GM10248 (cell line): ENCODE measurements at places on chromosomes 11 and 22.

GRCh38 chr11:76823481-76824028 lies 37.2 kb upstream of the ACER3 start:
- no peak for DNase-seq

DNA sequence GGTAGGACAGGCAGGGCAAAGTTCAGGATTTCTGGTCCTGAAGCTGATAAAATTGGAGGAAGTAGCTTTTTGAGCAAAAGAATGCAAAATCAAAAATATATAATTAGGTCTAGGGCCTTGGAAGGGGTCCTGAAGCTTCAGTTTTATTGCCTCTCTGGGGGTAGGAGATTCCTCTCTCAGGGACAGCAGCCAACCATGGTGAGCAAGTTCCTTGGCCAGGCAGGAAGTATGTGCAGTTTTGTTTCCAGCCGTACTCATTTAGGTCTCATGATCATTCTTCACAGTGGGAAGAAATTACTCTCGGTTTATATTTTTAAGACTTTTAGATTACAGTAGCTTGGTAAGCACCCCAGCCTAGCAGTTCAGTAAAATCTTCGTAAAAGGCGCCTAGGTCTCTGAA lies 2.9 kb upstream of the RAB38 start:
- no peak for DNase-seq

DNA sequence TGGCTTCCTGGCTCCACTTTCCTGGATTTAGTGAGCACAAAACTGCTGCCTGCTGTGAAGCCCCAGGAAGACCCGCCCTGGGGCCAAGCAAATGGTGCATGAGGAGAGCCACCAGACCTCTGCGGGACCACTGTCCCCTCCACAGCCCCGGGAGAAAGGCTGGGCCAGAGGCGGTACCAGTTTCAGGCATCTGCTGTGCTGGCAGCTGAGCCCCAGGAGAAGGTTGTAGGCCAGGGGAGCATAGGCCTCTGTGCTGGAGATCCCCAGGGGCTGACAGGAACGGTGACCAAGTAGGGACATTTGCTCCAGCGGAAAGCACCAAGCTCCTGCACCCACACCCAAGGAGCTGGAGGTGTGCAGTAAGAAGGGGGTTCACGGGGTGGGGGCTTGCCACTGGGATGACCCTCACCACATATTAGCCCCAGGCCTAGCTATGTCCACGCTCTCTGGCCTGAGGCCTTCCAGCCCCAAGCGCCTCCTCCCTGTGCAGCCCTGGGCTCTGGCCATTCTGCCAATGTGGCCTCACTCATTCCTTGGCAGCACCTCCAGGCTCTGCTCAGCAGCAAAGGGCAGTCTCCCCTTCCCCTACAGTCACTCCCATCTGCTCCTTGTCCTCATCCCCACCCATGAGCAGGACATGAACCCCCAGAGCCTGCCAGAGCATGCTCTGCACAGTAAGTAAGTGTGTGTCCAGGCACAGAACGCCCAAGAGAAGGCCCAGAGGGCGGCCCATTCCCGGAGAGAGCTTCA lies 24.0 kb upstream of the COMT start:
- DNase-seq = no peak

GRCh38 chr11:111155021-111155420 lies 90.5 kb upstream of the POU2AF2 start:
- DNase-seq = no peak

DNA sequence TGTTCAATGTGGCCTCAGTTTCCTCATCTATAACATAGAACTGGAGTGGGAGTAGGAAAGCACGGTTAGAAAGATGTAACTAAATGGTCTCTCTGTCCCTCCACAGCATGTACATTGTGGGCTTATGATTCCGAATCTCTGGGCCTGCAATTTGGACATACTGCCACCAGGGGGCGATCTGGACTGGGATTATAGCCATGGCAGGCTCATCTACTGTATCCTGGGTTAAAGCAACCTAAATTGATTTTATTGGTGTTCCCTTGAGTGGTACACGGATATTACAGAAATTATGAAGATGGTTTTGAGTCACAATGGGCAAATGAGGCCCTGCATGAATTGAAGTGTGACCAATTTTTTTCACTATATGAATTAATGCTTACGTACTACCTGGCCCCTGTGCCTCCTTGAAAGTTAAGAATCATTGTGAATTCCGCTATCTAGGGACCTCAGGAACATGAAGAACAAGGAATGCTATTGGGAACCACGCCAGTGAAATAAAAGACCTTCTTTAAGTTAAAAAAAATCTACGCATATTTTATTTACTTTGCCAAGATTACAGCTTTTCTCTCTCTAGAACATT lies 32.9 kb downstream of the TST start:
- DNase-seq = no peak

DNA sequence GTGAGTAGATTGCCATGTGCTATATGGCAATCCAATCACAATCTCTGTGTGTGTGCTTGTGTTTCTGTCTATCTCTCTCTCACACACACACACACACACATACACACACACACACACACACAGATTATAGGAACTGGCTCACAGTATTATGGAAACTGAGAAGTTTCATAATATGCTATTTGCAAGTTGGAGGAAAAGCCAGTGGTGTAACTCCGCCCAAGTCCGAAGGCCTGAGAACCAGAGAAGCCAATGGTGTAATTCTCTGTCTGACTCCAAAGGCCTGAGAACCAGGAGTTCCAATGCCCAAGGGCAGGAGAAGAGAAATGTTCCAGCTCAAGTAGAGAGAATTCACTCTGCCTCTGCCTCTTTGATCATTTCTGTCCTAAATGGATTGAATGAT lies 37.2 kb downstream of the GLYATL2 start:
- DNase-seq = no peak

DNA sequence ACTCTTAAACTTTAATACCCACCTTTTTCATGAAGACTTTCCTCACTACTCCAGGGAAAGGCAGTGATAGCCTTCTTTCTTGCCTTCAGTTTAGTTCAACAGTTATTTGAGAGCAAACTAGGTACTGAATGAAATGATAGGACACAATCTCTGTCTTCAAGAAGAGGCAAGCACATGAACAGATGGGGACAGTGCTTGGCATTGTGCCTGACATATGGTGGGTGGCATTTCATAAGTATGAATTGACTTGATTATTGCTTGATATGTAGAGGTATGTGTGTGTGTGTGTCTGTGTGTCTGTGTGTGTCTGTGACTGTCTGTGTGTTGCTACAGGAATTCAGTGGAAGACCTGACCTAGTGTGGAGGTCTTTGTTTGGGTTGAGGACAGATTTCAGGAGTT lies 504.1 kb downstream of the NELL1 start:
- DNase-seq = no peak

GRCh38 chr11:93936460-93936859 lies 84.7 kb upstream of the HEPHL1 start:
- DNase-seq = no peak

DNA sequence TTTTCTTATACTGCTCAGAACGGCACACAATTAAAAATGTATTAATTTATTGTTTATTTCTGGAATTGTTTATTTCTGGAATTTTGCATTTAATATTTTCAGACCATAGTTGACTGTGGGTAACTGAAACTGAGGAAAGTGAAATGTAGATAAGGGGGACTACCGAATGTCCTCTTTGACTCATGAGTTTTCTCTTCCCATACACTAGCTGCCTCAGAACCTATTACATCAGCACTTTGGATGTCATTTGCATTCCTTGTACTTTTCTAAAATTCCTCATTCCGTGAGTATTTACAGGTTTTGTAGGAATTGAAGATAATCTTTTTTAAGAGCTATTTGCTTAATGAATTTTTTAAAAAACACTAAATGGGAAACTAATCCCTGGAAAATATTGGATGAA lies 29.8 kb downstream of the ZC3H12C start:
- DNase-seq = no peak

DNA sequence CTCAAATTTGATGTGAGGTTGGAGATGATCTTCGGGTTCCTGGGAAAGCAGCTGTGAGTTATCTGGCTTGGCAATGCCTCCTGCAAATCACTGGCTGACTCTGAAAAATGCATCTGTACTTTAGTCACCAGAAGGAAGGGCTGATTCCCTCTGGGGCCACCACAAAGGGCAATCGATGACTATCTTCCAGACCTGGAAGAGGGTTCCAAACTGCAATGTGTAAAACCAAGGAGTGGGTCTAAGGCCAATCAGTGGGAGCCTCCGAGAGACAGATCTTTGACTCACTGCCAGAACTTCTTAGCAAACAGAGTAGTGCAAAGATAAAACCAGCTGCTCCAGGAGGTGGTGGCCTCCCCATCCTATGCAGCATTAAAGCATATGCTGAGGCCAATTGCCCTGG lies 29.1 kb upstream of the PAK1 start:
- DNase-seq = no peak

DNA sequence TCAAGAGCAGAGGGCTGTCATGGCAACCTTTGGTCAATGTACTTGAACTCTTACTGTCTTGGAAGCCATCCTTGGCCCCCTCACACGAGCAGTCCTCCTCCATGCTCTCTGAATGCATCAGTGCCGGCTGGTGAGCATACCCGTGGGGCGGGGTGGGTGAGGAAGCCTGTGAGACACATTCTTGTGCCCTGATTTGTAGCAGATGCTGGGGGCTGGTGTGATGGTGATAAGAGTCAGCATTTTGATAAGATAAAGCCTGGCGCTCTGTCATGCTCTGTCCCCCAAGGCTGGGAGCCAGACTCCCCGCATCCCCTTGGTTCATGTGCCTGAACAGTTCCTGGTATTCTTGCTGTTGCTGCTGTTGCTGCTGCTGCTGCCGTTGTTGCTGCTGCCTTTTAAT lies 20.5 kb upstream of the APOA1 start:
- DNase-seq = no peak

GRCh38 chr22:35046744-35047462 lies 19.1 kb upstream of the ISX start:
- DNase-seq = no peak

GRCh38 chr22:23649071-23649501 lies 17.0 kb upstream of the DRICH1 start:
- DNase-seq = no peak

DNA sequence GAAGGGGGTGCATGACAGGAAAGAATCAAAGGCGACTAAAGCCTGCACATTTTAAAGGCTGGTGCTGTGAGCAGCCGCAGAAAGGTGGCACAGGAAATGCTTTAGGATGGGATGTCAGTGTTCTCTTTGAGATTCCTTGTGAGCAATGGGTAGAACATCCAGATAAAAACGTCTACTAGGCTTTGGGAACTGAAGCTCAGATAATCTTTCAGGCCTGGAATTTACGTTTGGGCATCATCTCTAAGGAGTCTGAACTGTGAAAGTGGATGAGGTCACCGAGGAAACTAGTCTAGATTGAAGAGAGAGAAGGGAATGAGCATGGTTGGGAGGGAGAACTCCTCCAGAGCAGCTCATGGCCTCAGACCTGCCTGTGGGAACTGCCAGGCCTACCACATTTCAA lies 65.7 kb downstream of the FLI1 start:
- DNase-seq = no peak

GRCh38 chr11:111443032-111443431 lies 64.0 kb upstream of the POU2AF1 start:
- DNase-seq = no peak

DNA sequence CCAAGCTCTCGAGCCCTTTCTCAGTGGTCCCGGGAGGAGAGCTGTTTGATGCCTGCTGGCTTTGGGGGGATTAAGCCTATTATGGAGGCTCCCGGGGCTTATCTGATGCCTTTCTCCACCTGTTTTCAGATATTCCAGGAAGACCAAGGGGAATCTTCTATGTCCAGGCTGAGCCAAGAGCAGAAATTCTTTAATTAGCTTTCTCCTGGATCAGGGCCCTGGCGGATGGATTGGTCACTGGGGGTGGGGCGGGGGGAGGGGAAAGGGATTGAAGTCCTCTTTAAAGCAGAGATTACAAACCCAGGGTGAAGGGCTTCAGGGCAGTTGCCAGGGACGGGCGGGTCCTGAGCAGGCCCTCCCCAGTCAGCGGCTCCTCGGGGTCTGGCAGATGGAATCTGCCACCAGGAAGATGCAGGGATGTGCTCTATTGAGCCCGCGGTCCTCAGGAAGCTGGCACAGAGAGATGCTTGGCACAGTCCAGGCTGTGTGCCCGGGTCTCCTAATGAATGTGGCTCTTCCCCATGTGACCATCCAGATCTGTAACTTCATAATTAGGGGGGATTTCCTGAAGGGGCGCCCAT lies 33.6 kb downstream of the MACROD1 start:
- no peak for DNase-seq

DNA sequence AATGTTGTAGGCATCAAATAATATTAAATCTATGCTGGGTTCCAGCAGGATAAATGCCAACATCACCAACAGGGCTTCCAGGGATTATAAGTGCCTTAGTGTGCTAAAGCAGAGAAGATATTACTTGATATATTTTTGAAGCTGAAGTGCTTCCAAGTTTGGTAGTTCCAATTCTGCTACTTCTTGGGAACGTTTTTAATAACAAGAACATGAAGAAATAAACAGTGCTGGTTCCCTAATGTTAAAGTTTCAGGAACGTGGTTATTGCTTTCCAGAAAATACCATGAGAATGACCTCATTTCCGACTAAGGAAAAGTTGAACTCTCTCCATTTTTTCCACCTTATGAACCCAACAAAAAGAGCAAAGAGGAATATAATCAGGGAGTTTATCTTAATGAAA lies 4.6 kb upstream of the RNF185 start:
- DNase-seq = no peak

DNA sequence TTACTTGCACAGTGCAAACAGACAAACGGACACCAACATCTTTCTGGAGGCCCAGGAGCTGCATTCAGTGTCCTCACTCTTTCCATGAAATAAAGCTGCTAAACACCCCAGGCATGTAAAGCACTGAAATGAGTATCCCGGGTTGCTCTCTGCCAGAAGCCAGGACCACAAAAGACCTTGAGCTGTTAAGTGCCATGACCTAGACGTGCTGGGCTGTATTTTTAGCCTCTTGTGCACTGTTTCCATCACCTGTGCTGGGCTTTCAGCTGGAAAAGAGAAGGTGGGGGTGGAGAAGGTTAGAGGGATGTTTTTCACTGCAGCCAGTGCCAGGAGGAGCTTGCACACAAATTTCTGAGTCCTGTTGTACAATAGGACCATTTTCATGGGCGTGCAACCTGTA lies 3.4 kb upstream of the KREMEN1 start:
- no peak for DNase-seq

GRCh38 chr11:99063331-99063730 lies 42.6 kb downstream of the CNTN5 start:
- DNase-seq = no peak

GRCh38 chr22:39422721-39423120 lies 23.1 kb downstream of the TAB1 start:
- DNase-seq = no peak

DNA sequence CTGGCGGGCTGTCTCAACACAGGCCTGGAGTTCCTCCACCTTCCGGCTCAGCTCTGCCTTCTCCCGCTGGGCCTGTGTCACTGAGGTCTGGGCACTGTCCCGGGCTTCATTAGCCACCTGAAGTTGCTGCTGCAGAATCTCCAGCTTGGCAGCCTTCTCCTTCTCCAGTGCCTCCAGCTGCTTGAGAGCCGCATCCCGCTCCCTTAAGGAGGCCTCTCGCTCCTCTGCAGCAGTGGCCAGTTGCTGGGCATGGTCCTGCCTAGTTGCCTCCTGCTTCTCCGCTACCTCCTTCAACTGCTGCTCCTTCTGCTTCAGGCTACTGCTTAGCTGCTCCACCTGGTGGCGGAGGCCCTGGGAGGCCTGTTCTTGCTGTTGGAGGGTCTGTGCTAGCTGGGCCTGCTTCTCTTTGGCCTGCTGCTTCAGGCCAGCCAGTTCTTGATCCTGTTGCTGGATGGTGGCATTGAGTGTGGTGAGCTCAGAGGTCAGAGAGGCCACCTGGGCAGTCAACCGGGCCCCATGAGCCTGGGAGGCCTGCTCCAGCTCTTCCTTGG lies 16.9 kb downstream of the IL18BP start:
- no peak for DNase-seq

GRCh38 chr11:2870460-2870859 lies 15.1 kb downstream of the CDKN1C start:
- no peak for DNase-seq

GRCh38 chr22:25153961-25154666 lies 45.5 kb upstream of the CRYBB3 start:
- no peak for DNase-seq
